ENCODE measurements at places on chromosomes 2 and 18.

DNA sequence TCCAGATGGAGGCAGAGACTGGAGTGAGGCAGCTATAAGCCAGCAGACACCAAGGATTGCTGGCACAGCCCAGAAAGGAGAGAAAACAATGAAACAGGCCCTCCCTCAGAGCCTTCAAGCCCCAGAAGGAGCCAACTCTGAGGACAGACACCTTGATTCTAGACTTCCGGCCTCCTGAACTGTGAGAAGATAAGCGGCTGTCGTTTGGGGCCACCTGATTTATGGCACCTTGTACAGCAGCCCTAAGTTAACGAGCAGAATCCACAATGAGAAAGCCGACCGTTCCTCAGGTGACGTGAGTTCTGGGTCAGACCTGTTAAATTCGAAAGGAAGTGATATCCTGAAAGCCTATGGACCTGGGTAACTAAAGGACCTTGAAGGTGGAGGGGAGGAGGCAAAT lies 7.3 kb upstream of the CNDP2 start:
- no peak for DNase-seq

DNA sequence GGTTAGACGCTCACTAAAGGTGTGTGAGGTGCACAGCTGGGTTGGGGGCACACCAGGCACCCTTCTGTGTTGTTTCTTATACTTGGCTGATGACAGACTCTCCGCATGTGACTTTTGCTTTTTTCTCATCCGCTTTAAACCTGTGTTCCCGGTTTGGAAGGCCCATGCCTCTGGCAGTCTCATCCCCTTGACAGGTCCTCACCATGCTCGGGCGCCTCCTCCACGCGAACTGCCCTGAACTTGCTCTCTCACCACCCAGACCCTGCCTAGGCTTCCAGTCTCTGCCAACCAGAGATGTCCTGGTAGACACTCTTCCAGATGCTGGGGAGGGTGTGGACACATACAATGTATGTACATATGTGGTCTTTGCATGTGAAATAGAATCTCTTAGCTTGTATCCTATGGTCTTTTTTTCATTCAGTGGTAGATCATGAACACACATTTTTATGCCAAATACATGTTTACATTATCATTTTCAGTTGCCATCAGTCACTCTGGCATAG lies 79.8 kb downstream of the LIMS1 start:
- no peak for DNase-seq

DNA sequence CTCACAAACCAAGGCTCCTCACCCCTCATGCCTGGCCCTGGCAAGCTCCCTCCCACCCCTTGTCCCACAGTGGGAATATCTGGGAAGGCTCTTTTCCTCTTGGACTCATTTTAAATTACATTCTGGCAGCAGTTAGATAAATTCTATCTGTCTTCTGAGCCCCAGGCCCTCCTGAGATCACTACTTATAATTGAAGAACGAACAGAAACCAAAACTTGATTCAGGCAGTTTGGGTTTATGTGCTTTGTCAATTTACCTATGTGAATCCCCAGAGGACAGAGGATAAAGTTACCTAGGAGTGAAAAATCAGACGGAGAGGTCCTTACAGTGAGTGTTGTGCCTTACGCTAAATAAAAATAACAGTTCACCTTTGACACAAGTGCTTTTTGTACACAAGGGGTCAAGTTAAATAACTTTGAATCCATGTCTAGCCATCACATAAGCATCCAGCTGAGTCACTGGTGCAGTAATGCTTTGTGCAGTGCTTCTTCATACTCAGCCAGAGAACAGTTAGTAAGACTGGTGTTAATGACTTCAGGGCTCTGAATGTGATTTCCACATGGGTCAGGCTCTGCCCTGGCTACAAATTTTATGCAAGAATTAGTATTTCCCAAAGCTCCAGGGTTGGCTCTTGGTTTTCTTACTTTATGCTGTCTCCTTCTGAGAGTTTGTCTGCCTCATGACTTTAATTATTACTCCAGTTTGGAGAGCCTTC lies 329.3 kb downstream of the INSIG2 start:
- peak; percentile 32 for DNase-seq

- no peak for DNase-seq
Observed at GRCh38 chr2:239182981-239183791, 217.6 kb downstream of the HDAC4 start.

- no peak for DNase-seq
Observed at GRCh38 chr2:239190361-239190760, 210.5 kb downstream of the HDAC4 start.

- no peak for DNase-seq
Observed at GRCh38 chr2:158778243-158778642, 16.9 kb upstream of the DAPL1 start.

- no peak for DNase-seq
Observed at GRCh38 chr2:163564236-163564635, 171.6 kb downstream of the FIGN start.

DNA sequence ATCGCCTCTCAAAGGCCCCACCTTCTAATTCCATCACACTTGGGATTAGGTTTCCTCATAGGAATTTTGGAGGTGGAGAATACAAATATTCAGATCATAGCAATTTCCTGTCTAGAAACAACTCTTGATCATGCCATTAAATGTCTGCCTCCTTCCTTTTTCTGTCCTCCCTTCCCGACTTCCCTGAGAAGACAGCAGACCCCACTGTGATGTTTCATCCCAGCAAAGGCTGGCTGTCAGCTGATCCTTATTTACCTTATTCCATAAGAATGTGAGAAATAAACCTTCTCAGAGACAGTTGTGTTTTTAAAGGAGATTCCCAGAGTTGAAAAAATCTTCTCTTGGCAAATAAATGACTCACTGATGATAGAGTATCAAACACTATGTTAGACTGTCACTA lies 133.9 kb downstream of the TDRD15 start:
- peak; percentile 6 for DNase-seq

DNA sequence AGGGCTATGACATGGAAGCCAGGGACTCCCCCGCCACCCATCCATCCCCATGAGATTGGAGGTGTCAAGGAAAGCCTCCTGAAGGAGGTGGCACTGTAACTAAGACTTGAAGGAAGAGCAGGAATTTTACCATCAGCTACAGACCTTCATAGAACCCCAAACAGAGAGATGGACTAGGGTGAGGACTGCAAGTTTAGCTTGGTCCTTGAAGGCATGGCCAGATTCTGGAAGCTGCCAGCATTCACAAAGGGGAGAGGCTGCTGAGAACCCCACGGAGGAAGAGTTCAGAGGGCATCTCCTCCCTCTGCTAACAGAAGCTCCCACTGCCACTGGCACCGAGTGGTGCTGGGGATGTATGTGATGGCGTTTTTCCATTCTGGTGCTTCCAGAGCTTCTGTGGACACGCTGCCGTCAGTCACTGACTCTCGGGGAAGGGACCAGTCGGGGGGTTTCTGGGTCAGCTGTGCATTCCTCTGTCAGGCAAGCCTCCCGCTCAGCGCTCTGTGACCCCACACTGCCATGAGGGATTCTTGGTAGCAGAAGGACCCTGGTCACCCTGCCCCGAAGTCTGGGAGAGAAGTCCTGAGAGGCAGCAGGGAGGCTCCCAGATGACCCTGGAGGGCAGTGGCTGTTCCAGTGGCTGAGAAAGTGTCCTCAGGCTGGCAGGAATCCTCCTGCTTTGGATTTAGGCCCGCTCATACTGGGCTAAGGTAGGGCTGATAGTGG lies 18.1 kb downstream of the TMEM185B start:
- no peak for DNase-seq

DNA sequence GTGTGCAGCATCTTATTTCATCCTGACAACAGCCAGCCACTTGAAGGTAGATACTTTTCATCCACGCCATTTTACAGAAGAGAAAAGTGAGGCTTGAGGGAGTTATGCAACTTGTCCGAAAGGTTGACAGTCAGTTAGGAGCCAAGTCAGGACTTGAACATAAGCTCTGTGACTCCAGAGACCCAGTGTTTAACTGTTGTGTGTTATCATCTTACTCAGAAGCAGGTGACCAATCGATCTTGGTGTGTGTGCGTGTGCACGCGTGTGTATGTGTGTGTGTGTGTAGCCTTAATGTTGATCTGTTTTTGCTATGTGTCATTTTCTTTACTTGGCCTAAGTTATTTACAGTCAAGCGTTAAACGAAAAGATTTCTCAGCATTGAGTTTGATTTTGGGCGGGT lies 22.0 kb downstream of the DRC1 start:
- DNase-seq, result no peak

GRCh38 chr2:3476321-3476984 lies 42.9 kb downstream of the ADI1 start:
- DNase-seq, result no peak

DNA sequence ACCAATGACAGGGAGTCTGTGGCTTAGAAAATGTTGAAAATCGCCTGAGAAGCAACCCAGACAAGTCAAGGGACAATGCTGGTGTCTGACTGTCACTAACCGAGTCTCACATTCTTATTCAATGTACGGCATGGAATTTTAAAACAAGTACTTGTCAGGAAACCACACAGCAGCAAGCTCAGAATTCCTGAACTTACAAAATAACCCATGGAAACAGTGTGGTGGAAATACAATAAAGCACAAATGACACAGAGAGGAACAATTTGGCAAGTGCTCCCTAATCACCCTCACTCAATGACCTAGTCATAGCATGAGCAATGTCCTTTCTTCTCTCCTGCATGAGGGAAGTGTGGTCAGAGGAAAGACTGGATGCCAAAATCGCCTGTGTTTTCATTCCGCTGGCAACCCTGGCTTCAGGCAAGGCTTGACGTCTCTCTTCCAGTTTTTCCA lies 154.0 kb downstream of the SATB2 start:
- DNase-seq, result peak; percentile 95

GRCh38 chr2:235047171-235048160 lies 95.6 kb downstream of the SH3BP4 start:
- DNase-seq, result no peak

- DNase-seq, result no peak
Observed at GRCh38 chr2:71563872-71564271, 110.5 kb downstream of the DYSF start.

DNA sequence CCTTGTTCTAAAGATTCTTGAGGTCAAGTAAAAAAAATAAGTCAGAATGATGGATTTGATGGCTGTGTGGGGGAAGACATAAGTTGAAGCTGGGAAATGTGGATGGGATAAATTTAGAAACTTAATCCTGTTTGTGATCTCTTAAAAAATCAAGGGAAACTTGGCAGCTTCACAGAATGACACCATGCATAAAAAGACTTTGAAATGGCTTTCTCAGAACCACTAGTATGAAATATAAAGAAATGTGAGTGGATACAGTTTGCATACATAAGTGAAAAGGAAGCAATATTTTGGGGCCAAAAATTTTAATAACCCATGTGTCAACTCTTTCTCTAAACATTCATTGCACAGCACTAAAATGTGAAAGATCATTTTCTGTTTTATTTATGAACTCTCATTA lies 21.7 kb downstream of the CDH19 start:
- DNase-seq, result no peak

- no peak for DNase-seq
Observed at GRCh38 chr2:121705390-121705789, 31.3 kb downstream of the NIFK start.

GRCh38 chr2:101759162-101759561 lies 61.7 kb downstream of the MAP4K4 start:
- DNase-seq, result peak; percentile 89

DNA sequence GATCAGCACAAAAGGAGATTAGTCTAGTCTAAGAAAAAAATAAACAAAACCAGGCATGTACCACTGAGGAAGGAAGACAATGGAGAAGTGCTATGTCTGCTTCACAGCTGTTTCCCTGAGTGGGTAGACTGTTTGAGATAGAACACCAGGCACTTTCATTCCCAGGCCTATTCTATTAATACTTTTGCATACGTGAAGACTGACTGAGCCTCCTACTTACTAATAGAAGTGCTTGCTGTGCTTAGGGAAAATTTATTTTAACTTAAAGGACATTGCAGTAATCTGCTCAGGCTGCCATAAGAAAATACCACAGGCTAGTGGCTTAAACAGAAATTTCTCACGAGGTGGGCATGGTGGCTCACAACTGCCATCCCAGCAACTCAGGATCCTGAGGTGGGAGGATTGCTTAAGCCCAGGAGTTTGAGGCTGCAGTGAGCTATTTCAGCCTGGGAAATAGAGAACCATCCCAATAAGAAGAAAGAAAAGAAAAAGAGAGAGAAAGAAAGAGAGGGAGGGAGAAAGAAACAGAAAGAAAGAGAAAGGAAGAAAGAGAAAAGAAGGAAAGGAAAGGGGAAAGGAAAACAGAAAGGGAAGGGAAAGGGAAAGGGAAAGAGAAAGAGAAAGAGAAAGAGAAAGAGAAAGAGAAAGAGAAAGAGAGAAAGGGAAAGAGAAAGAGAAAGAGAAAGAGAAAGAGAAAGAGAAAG lies 33.0 kb downstream of the CMPK2 start:
- DNase-seq, result no peak

- DNase-seq, result peak; percentile 69
Observed at GRCh38 chr2:113894156-113894743, 4.4 kb downstream of the ACTR3 start.

DNA sequence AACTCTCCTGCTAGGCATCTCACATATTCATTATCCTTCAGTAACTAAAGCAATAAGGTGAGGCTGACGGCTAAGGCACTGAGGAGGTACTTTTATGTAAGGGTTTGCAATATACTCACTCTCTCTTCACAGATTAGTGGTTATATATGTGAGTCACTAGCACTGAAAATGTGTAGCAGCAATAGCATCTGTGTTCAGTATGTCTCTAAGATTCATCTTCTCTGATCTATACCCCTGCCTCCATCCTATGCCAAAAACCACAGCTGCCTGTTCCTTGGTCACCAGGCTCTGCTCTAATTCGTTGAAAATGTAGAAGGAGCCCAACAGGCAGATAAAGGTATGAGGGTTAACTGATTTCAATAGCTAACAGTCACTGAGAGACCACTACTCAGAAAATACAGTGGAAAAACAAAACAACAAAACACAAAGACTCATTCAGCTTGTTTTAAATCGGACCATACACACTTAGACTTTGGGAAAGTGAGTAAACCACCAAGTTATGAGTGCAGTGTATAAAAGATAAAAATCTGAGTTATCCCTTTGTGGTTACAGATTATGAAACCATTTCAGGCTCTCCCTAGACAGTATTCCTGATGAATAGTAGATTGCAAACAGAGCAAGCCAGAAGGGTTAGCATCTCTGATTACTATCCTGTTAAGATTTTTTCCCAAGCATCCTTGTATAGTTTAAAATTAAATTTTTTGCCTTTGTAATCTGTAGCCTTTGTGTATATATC lies 75.3 kb upstream of the CYP26B1 start:
- DNase-seq, result no peak

GRCh38 chr2:60873381-60873780 lies 8.0 kb upstream of the REL start:
- DNase-seq, result no peak
